ENCODE measurements at places on chromosomes 3 and 15.

- DNase-seq = no peak
These were observed 128.8 kb upstream of the LMOD3 start for GRCh38 chr3:69251078-69251805.

GRCh38 chr3:46400000-46400734 is 6.7 kb downstream of the CCR5AS start:
- no peak for DNase-seq

DNA sequence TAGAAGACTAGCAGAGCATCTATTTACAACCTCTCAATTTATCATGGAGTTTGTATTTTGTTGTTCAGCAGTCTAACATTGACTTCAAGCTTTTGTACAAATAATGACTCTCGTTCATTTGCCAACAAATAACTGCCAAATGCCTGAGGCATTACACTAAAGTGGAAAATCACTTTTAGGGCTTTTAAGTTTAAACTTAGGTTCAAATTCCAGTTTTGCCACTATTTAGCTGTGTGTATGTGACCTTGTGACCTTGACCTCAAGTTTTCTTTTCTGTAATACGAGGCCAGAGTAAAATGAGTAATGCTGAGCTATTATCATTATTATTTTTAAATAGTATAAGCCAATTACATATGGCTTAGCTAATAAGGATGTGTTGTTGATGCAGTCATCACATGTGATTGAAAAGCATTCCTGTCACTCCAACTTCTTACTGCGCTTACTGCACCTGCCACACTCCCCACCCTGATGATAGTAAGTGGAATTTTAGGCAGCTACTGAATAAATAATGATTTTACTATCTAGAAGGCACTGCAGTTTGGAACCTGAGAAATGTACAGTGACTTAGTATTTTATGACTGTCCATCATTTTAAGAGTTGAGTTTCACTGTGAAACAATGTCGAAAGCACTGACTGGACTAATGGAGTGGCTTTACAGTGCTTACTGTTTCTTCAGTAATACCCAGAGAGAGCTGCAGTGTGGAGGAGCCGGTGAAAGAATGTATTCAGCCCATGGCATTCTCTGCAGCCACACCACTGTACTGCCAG is 16.3 kb downstream of the ARL8B start:
- no peak for DNase-seq

DNA sequence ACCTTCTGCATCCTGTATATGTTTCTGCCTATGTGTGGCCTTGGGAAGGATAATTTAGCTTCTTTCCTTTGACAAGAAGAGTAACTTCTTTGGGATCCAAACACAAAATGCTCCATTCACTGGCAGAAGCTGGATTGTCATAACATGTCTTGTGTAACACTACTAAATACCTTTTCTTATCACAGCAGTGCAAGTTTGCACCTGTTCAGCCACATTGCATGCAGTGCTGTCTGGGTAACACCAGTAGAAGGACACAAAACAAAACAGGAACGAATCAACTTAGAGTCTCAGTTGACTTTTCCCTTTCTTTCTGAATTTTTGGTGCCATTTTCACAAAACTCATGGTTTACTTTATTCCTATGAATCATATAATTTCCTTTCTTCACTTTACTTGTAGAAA is 43.6 kb upstream of the TNIK start:
- DNase-seq = no peak

- no peak for DNase-seq
These were observed 15.8 kb downstream of the WNT7A start for GRCh38 chr3:13863965-13864595.

GRCh38 chr15:45640616-45641015 is 5.8 kb downstream of the SQOR start:
- DNase-seq = no peak

DNA sequence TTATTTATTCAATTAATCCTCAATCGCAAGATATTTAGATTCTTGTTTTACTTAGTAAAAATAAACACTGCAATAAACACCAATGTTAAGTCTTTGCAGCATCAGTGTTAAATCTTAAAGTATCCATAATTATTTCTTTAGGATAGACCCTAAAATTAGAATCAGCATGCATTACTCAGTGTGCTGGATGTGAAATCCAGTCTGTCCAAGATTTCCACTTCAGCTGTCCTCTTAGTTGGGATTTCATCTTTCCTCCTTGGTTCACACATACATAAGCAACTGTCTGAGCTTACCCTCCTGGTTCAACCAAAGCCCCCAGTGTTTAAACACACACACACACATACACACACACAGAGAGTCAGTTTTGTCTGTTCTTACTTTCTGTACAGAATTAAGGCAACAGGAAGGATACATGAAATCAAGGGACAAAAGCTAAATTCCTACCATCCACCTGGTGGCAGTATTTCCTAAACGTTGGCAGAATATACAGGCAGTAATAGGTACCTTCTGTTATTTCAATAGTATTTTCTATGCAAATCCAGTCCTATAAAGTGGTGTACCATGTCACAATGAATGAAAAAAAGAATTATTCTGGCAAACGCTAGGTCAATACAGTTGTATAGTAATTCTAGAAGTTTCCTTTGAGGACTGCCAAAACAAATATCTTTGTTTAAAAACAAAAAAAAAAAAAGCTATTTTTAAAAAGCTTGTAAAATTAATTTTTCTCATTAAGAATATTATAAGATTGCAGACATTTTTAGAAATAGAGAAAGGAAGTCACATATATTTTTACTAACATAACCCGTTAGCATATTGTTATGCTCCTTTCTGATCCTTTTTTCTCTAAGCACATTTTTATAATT is 27.3 kb upstream of the DMXL2 start:
- no peak for DNase-seq

- no peak for DNase-seq
These were observed 13.9 kb downstream of the CRYBG3 start for GRCh38 chr3:97835761-97836160.

DNA sequence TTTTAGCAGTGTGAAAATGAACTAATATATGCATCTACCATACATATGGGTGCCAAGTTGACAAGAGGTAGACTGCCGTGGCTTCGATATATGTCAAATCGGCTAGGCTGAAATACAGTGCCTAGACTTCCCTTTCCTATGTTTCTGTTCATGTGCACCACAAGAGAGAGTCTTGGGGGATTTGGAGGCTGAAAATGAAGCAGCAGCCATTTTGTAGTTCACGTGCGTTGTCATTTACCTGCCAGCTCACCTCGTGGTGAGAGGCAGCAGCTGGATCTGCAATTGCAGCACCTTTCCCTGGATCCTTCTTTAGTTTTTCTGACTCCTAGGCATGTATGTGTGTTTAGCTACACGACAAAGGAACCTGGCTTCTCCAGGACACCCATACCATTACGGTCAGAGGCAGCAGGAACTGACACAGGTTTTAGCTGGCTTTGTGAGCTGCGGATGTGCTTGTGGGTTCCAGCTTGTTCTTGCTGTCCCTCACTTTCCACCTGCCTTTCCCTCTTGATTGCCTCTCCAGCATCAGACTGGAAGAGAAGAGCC is 40.5 kb upstream of the SIAH2 start:
- DNase-seq = no peak

DNA sequence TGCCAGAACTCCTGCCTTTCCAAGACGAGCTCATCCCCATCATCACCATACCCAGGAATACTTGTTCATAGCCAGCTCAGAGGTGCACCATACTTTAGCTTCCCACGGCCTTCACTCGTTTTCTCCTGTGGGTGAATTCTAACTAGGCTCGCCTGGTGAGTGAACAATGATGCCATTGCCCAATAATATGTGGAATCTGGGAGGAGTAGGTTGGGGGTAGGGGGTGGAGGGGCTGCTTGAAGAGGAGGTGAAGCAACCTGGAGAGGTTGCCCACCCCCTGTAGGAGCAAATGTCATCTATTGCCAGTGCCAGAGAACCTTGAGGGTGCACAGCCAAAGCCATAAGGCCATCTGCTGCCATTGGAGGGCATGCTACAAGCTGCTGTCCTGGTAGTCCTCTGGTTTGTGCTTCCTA is 592 bp upstream of the ZNF445 start:
- no peak for DNase-seq

GRCh38 chr15:29143909-29144635 is 125.5 kb downstream of the NSMCE3 start:
- DNase-seq = no peak

DNA sequence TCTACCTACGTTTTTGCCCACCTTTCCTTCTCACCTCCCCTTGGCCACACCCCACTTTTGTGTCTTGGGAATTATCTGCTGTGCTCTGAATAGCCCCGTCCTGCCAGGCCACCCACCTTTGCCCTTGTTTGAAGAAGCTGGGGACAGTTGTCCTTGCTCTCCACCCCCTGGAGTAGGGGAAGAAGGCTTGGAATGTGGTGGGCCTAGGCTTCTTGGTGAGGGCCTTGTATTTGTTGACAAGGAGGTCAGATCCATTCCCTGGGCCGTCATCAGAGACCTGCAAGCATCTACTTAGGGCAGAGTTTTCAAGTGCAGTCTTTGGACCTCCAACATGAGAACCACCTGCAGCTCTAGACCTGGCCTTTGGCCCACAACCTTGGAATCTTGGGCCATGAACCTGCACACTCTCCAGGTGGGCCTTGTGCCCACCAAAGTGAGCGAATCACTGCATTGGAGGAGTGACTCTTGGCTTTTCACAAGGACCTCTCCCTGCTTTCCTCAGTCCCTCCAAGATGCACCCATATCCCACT is 160.6 kb downstream of the APBA2 start:
- DNase-seq = no peak

GRCh38 chr3:42300778-42301177 is 34.8 kb upstream of the CCK start:
- no peak for DNase-seq

GRCh38 chr3:176867681-176868663 is 329.3 kb downstream of the TBL1XR1 start:
- no peak for DNase-seq

- DNase-seq = no peak
These were observed 108.5 kb upstream of the PFN2 start for GRCh38 chr3:150079029-150079739.

DNA sequence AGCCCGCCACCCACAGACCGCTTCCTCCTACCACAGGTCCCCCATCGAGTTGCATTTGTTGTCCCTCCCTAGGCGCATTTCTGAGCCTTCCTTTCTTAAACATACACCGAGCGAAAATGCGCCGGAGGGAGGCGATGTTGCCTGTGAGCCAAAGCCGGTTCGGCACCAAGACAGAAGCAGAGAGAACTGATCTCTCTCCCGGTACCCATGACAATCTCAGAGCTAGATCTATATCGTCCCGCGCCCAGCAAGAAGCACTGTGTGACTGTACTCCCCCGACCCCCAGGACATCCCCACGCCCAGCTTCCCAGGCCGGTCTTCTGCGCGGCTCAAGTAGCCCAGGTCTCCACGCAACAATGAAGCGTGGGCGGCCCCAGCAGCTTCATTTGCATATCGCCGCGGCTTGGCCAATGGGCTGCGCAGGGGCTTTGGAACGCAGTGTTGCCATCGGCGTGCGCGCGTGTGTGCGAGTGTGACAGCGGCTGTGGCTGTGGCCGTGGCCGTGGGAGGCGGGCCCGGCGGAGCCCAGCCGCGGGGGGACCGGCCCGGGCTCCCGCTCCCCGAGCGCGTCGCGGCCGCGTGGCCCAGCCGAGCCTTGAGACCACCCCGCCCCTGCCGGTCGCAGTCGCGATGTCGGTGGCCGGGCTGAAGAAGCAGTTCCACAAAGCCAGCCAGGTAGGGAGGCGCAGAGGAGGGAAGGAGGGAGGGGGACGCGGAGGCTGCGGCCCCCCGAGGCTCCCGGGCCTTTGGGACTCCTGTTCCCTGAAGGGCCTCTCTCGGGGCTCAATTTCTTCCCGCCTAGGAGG is at the start of gene SH3GL3:
SH3GL3 (plus strand) TSS at position 438 of the 806 bp plus-strand sequence; CDS start at position 631, 193 bp downstream.
- DNase-seq = peak; percentile 45

DNA sequence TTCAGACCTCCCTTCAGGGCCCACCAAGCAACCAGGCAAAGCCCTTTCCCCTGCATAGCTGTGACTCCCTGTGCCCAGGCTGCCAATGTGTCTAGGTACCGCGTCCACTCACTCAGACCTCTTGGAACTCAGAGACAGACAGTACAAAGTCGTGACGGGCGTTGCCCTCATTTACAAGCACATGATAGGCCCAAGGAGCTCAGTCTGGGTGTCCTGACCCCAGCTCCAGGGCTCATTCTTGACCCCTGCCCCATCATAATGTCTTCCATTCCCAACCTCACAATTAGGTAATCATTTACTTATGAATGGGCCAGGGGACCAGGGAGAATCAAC is 56.0 kb downstream of the KLF13 start:
- no peak for DNase-seq

GRCh38 chr3:185215873-185216606 is 37.8 kb downstream of the EHHADH start:
- no peak for DNase-seq

GRCh38 chr3:52827441-52827840 is 3.0 kb downstream of the ITIH4 start:
- no peak for DNase-seq

DNA sequence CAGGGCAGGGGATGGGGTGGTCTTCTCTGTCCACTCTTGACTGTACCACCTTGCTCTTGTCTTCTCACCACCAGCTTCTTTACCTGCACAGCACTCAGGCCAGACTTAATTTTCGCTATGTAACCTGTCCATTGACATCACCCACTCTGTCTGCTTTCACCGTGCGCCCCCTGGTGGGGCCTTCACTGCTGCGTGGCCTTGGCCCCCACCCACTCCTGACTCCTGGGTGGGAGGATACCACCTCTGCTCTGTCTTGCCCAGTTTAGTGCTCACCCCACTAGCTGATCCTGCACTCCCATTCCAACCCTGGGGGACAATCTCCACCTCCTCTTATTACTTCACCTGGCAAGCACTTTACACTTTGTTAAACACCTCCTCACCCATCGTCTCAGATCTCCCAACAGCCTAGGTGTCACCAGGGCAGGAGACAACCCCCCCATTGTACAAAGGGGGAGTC is 17.7 kb downstream of the PTH1R start:
- DNase-seq = peak; percentile 21

GRCh38 chr15:48425051-48425450 is 93.8 kb downstream of the DUT start:
- no peak for DNase-seq

DNA sequence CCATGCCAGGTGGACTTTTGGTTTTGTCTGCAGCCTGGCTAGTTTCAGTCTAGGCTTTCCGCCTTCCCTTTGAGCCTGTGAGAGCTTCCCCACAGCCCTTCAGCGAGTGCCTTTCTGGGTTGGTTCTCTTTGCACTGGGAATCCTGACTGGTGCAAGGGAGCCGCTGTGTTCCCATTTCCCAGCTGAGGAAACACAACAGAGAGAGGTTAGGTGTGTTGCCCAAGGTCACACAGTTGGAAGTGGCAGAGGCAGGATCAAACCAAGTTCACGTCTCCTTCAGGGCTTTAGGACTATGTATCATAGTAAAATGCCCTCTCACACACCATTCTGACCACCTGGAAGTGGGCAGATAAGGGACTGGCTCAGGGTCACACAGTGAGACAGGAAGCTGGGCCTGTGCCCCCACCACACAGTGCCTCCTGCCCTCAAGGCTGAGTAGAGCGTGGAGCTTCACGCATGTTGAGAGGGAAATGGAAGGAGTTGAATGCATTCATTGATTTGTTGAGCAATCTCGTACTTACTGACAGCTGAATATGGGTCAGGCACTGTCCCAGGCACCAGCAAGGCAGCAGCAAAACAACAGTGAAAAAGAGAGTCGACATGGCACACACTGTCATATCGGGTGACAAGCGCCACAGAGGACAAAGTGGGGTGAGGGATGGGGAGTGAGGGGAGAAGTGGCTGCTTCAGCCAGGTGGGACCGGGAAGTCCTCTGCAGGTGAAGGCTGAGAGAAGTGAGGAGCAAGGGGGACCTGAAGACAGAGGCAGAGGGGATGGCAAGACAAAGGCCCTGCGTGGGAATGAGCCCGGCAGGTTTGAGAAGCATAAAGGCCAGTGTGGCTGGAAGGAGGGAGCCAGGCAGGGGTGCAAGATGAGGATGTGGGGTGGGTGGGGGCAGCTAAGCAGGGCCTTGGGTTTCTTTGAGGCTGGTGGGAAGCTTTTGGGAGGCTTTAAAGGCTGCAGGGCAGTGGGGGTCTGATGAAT is 12.3 kb upstream of the ANPEP start:
- DNase-seq = no peak
